ENCODE measurements at places on chromosomes 6 and 20. TPM values are rescaled to one million over a fixed set of nuclear protein-coding genes. Genes with fewer than 3 reads are reported as not detected.

GRCh38 chr20:25054995-25055629, 2.8 kb downstream of the ACSS1 start:
- ATAC-seq: no peak

GRCh38 chr20:40650707-40651106, 38.3 kb downstream of the MAFB start:
- ATAC-seq: no peak

GRCh38 chr6:152094992-152095592, 287.6 kb downstream of the ESR1 start:
- peak; percentile 90 for ATAC-seq

GRCh38 chr6:157314705-157315321, 8.5 kb downstream of the TMEM242 start:
- no peak for ATAC-seq

DNA sequence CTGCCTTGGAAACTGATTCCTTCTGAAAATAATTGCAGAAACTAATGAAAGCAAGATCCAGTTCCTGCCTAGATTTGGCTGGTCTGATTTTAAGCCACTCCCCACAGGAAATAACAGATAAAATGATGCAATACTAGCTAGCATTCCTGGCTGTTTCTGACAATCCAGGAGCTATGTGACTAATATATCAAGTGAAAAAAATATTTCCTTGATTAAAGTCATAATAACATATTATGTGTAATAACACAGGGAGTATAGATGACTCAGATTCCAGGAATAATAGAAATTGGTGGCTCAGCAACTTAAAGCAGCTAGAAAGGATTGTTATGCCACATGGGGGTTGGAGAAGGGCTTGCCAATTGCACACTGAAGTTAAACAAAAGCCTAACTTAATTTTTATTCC, 182.7 kb upstream of the SALL4 start:
- peak; percentile 92 for ATAC-seq

DNA sequence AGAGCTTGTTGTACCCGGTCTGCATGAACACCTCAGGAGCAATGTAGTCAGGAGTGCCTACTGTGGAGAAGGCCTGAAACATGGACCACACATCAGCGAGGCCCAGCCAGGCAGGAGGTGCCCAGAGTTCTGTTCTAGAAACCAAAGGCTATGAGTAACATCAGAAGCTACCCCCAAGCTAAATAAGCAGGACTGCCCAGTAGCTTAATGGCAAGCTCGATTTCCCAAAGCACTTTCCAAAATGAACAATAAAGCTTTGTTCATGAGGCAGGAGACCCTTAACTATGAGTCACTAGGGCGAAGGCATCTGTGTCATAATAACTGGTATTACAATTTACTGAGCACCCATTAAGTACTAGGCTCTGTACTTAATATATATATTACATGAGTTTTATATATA, 47.4 kb downstream of the STK38 start:
- no peak for ATAC-seq

- ATAC-seq: no peak
Observed at GRCh38 chr20:34426026-34426425, 63.0 kb downstream of the ITCH start.

DNA sequence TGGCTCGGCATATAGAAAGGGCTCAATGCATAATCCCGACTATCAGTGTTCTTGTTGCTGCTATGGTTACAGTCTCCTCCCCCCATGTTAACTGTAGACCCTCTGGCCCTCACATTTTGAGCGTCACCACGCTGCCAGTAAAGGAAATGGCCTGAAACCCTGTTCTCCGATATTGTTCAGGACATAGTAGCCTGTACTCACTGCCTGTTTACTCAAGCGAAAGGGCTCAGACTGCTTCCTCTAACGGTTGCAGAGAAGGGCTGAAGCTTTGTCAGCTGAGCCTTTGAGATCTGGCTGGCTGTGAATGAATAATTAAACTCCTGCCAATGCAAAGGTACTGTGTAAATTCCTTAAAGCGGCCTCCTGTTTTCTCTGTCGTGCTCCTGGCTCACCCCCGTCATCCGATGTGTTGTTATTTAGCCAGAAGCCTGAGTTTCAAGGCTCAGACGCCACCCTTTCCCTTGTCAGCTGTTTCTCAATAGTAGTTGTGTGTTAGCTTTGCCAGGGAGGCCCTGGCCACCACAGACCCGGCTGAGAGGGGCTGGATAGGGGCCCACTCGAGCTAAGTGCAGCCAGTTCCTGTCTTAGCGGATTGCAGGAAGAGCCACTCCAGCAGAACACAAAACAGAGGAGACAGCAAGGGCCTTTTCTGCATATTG, 31.2 kb upstream of the RALGAPA2 start:
- ATAC-seq: peak; percentile 93

- peak; percentile 66 for ATAC-seq
Observed at GRCh38 chr20:1945134-1945618, 48.7 kb downstream of the PDYN start.

DNA sequence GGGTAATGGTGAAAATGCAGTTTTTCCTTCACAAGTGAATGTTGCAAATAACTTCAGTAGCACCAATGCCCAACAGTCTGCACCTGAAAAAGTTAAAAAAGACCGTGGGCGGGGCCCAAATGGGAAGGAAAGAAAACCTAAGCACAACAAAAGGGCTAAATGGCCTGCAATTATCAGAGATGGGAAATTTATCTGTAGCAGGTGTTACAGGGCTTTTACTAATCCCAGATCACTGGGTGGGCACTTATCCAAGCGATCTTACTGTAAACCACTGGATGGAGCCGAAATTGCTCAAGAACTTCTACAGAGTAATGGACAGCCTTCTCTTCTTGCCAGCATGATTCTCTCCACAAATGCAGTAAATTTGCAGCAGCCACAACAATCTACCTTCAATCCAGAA, 64.8 kb upstream of the SMIM8 start:
- ATAC-seq: no peak

- ATAC-seq: no peak
Observed at GRCh38 chr6:22146678-22146930, 150.2 kb downstream of the PRL start.

DNA sequence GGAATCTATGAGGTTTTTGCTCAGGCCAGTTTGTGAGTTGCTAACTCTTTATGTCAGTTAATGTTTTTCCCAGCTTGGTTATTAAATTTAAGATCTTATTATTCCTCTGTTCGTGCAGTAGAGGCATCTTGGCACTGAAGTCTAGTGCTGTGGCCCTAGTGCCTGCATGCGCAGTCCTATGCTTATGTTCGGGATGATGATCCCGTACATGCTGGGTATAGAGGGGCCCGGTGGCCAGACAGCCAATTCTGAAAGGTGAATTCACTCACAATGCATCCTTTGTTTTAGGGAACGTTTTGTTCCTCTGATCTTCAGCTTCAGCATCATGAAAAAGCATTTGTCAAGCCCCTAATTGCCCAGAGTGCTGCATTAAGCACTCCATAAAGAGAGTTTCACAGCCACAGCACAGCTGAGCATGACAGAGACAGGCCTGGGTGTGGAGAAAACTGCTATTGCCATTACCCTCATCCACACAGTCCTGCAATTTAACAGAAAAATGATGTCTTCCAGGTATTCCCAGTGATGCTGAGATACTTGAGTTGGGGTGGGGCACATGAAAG, 39.8 kb upstream of the BACH2 start:
- ATAC-seq: no peak

GRCh38 chr6:167420177-167420576, 95.3 kb downstream of the TTLL2 start:
- no peak for ATAC-seq

GRCh38 chr6:141783585-141783984, 349.1 kb upstream of the GJE1 start:
- ATAC-seq: no peak

DNA sequence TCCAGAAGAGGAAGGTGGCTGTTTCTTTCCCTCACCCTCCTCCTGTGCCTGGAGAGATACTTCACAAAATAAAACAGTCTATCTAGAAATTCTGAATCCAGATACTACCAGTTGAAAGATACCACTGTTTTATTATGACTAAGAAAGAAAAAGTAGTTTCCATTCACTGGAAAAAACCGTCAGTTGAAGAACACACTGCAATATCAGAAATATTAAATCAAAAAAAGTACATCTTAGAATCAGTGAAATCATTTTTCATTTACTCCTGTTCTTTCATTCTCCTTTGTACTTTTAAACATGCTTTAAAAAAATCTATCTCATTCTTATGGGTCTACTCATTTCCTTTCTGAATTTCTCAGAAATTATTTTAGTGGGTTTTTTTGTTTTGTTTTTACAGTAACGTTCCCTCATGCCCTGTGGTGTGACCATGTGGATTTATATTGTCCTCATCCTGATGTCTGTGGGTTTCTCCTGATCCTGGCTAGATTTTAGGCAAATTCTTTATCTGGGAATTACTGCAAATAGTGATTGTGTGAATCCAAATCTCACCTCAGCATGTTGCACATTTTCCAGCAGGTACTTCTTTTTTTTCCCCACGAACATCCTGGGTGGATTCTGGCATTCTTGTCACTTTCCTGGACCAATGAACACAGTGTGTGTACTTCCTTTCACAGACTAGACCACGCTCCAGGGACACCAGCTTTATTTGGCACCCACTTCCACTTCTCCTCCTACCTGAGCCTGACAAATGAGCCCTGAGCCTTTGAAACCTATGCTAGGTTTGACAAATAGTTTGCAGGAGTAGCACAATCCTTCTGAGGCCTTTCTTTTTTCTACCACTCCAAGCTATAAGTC, 114.0 kb upstream of the LAMP5 start:
- ATAC-seq: no peak

GRCh38 chr6:162907876-162908481, 180.2 kb downstream of the PACRG start:
- no peak for ATAC-seq

DNA sequence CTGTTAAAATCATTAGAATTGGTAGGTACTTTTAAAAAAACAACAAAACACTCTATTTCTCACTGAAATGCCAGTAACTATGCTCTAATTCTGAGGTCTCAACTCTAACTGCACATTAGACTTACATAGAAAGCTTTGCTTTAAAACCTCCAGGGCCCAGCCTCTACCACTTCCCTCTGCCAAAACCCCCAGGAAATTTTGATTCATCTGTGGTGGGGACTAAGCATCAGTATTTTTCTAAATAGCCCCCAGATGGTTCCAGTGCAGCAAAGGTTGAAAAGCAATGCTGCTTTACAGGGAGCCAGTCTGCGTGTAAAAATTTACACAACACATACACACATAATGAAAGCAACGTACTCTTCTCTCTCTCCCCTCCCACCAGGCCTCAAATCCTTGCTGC, 3.8 kb downstream of the TBC1D32 start:
- no peak for ATAC-seq

GRCh38 chr6:148509800-148510581, 167.4 kb downstream of the SASH1 start:
- peak; percentile 69 for ATAC-seq

The CDH4 gene
- total RNA-seq: 0.42 TPM

The COL9A1 gene
- 0.07 TPM for total RNA-seq

The ERGIC3 gene
- 181 TPM for total RNA-seq

The ARHGAP40 gene
- not detected for total RNA-seq

The IL20RA gene
- total RNA-seq: 3.3 TPM

The MEI4 gene
- 0.31 TPM for total RNA-seq

The CST4 gene
- total RNA-seq: not detected

The BICRAL gene
- 28.5 TPM for total RNA-seq

All from gastroesophageal sphincter (tissue), 4 donors.